NCI-H2081 treated with DMSO at 0.1 percent for 48 hours (cell line): ENCODE measurements at places on chromosomes 1 and 21.

DNA sequence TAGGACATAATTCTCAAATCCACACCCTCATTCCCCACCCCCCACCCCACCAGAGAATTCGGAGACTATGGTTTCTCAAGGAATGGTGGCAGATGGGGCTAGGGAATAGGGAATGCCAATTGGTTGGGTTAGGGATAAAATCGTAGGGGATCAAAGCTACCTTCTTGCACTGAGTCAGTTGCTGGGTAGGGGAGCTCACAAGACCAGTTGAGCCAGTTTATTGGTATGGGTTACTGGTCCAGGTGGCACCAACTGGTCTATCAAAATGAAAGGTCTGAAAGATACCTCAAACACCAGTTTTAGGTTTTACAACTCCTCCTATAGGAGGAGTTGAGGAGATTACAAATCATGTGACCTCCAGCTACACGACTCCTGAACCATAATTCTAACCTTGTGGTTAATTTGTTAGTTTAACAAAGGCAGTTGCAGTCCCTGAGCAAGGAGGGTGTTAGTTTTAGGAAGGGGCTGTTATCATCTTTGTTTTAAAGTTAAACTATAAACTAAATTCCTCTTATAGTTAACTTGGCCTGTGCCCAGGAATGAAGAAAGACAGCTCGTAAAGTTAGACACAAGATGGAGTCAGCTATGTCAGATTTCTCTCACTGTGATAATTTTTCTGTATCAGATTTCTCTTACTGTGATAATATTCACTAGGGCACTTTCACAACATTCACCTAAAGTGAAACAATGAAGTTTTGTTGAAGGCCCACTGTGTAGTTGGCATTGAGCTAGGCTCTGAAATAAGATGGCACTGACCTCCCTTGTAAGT, 2.5 kb downstream of the SHISAL2A start:
- no peak for DNase-seq

DNA sequence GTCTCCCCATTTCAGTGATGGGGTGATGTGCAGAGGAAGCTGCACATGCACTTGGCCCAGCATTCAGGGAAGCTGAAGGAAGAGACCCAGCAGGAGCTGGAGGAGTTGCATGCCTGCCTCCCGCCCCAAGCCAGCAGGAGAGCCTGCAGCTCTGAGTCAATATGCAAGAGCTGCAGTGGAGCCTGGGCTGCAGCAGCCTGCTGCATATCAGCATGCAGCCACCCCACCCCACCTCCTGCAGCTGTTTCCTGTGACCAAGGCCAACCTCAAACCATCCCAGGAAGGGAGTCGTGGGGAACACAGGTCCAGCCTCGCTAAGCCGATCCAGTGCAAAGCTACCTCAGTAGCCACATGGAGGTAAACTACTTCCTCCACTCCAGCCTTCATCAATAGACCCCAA, 18.9 kb downstream of the AGT start:
- DNase-seq, result no peak

DNA sequence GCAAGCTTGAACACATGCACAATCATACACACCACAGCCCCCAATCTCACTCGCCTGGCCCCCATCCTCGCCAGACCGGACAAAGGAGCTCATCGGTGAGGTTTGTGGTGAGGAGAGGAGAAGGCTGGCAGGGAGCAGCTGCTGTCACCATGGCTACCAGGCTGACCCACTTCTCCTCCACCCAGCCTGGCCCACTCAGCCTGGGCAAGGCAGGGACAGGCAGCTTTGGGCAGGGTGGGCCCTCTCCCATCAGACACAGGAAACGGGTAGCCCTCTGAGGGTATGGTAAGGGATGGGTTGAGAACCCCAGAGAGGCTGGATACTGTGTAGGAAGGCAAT, 15.9 kb downstream of the RIMS3 start:
- DNase-seq, result no peak

GRCh38 chr1:203559523-203559922, 65.6 kb downstream of the OPTC start:
- DNase-seq, result no peak

GRCh38 chr1:58922302-58923089, 138.6 kb upstream of the JUN start:
- DNase-seq, result no peak

DNA sequence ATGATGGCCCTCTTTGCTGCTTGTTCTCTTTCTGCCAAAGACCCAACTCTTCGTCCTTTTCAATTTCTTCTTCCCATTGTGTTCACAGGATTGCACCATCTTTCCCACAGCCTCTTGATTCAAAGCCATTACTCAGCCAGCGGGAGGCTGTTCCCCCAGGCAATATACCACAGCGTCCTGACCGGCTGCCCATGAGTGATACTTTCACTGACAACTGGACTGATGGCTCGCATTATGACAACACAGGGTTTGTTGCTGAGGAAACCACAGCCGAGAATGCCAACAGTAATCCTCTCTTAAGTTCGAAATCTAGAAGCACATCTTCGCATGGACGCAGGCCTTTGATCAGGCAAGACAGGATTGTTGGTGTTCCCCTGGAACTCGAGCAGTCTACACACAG, 167.4 kb downstream of the LRRC40 start:
- DNase-seq, result no peak

GRCh38 chr1:211859405-211859804, 28.8 kb upstream of the LPGAT1 start:
- DNase-seq, result no peak

GRCh38 chr1:25456502-25456901, 25.8 kb downstream of the MACO1 start:
- no peak for DNase-seq
